ENCODE measurements at places on chromosomes 12 and 14.

DNA sequence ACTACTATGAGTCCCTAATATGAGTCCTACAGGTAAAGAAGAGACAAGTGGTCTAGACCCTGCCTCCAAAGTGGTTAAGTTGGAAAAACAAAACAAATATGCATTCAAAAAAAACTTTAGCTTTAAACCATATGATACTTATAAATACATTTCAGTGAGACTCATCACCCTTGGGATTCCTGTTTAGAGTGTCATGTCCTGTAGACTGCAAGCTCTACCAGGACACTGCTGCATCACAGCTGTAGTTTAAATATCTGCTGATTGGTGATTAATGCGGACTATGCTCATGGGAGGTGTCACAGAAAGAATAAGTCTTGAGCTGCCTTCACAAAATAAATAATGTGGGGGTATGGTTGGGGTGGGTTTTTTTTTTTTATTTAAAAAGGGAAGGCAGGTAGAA, 8.8 kb upstream of the LGR5 start:
- DNase-seq: no peak

DNA sequence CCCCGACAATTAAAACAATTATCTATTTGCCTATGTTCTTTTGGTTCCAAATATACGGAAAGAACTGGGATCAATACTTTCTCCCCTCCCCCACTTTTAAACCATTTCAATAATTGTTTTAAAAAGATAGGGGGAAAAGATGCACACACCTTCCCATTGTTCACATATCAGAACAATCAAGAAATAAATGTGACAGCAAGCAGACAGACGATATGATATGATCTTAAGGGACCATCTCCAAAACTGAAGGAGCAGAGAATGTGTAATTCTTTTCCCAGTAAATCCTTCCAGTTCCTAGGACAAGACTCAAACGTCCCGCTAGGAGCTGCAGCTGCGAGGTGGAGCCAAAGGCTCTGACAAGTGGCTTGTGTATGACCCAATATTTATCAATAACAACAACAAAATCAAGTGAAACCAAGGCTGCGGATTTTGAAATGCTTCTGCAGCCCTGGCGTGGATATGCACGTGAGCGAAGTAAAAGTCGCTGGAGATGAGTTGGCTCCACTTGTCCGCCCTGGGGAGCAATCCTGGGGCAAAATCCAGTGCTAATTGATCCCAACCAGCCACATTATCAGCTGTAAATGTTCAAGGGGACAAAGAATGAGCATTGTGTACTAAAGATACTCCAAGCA, 8.2 kb upstream of the FOXG1 start:
- no peak for DNase-seq

GRCh38 chr12:128026696-128027574, 240.0 kb upstream of the TMEM132C start:
- no peak for DNase-seq

GRCh38 chr14:78674820-78675219, 504.6 kb downstream of the NRXN3 start:
- no peak for DNase-seq

GRCh38 chr14:64772397-64772950, 68.2 kb downstream of the PLEKHG3 start:
- DNase-seq: no peak

DNA sequence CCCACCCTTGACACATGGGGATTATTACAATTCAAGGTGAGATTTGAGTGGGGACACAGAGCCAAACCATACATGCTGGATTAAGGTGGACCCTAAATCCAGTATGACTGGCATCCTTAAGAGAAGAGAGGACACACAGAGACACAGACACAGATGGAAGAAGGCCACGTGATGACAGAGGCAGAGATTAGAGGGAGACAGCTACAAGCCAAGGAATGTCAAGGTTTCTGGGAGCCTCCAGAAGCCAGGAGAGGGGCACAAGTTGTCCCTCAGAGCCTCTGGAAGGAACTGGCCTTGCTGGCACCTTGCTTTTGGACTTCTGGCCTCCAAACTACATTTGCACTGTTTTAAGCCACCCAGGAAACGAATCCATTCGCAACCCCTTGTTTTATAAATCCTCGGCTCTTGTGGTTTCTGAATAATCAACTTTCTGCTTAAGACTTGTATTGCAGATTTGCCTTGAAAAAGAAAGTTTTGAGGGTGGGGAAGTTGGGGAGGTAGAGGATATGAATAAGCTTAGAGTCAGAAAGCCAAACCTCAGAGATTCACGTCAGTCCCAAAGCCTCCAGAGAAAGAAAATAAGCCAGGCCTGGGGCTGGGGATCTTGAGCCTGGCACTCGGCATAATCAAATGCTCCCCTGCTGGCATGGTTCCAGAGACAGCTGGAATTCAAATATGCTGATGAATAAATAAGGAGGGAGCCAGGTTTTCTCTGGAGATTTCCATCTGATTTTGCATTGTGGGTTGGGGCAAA, 224.2 kb upstream of the PWP1 start:
- DNase-seq: no peak

DNA sequence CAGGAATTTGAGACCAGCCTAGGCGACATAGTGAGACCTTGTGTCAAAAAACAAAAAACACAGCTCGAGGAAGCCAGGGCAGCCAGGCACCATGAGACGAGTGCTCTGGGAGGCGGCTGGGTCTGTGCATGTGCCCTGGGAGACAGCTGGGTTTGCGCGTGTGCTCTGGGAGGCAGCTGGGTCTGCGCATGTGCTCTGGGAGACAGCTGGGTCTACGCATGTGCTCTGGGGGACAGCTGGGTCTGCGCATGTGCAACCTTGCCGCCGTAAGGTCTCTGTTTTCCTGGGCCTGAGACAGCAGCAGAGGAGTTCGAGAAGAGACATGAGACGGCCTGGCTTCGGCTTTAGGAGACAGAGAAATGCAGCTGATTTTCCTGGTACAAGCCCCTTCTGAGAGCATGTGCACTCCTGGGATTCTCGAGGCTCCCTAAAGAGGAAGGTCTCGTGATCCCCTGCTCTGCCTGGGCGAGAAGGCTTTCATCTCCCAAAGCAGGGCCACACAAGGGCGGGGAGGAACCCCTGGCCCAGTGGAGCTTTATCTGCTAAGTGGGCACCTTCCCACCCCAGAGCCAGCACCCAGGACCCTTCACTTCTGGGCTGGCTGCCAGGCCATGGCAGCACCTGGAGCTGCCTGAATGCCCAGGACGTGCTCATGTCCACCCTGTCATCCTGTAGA, 3.5 kb upstream of the BDKRB1 start:
- DNase-seq: no peak

Data from CD4-positive, alpha-beta T cell treated with Interleukin-10 for 1 hour (primary cell).